Effector memory CD4-positive, alpha-beta T cell (primary cell): ENCODE measurements at places on chromosomes 2 and 18.

GRCh38 chr18:31247574-31248199 is 70.3 kb upstream of the DSG1 start:
- no peak for DNase-seq
- no peaks in the 10 kb centered on the region for H3K4me1 ChIP-seq
- H3K36me3 ChIP-seq: no peaks in the 10 kb centered on the region
- no peak overlapping the region for H3K27ac ChIP-seq
- H3K27me3 ChIP-seq: no peaks in the 10 kb centered on the region
- no peak overlapping the region for H3K4me3 ChIP-seq

DNA sequence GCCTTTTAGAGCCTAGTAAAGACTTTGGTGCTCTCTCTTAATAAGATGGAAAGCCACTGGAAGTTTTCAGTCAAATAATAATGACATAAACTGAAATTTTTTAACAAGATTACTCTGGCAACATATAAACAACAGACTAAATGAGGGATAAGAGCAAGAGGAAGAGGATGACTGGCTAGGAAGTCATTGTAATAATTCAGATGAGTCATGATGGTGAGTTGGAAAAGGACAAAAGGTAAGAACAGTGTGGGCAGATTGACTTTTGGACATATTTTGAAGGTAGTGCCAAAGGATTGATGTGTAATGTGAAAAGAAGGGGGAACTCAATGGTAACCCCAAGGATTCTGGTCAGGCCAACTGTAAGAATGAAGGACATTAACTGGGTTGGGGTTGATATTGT is 310.3 kb downstream of the NOL4 start:
- no peak overlapping the region for H3K4me3 ChIP-seq
- DNase-seq: no peak
- no peaks in the 10 kb centered on the region for H3K36me3 ChIP-seq
- no peaks in the 10 kb centered on the region for H3K27me3 ChIP-seq
- H3K4me1 ChIP-seq: no peaks in the 10 kb centered on the region

- no peaks in the 10 kb centered on the region for H3K36me3 ChIP-seq
- no peak overlapping the region for H3K4me3 ChIP-seq
- peaks cover 8% of the 10 kb centered on the region for H3K4me1 ChIP-seq
These were observed 5.1 kb upstream of the ODC1 start for GRCh38 chr2:10452956-10453904.

DNA sequence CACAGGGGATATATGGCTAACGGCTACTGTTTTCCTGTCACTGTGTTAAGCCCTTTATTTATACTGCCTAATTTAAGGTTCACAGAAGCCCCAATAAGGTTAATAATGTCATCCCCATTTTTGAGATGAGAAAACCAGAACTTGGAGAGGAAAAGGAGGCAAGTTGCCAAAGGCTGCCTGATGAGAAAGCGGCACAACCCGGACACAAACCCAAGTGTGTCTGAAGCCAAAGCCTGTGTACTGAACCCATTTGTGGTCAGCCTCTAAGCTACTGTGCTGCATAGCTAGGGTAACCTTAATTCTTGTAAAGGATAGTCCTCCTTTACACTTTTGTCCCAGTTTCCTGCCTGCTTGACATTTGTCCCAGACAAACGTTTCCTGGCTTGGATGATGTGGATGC is 954.7 kb upstream of the FANCL start:
- no peak overlapping the region for H3K4me3 ChIP-seq
- no peaks in the 10 kb centered on the region for H3K36me3 ChIP-seq
- DNase-seq: no peak
- H3K27me3 ChIP-seq: no peaks in the 10 kb centered on the region

DNA sequence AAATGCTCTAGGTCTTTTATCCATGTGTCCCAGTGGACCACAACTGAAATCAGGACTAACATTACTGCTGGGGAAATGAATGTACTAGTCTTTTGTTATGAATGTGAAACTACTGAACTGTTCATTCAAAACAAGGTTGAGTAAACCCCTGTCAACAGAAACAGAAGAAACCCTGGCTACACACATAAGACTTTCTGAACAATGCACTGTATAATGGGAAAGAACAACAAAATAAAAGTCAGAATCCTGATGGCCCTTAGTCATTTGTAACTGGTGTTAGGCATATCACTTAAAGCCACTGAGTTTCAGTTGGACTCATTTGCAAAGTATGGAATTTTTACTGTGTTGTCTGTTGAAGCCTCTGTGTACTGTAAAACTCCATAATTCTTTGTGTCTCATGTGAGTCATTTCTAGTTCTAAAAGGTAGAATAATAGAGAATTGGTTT is 77.0 kb upstream of the UBXN4 start:
- H3K4me3 ChIP-seq: no peak overlapping the region
- peaks cover 8% of the 10 kb centered on the region for H3K36me3 ChIP-seq
- H3K4me1 ChIP-seq: no peaks in the 10 kb centered on the region
- H3K27me3 ChIP-seq: no peaks in the 10 kb centered on the region
- no peak for DNase-seq
- H3K27ac ChIP-seq: no peak overlapping the region

DNA sequence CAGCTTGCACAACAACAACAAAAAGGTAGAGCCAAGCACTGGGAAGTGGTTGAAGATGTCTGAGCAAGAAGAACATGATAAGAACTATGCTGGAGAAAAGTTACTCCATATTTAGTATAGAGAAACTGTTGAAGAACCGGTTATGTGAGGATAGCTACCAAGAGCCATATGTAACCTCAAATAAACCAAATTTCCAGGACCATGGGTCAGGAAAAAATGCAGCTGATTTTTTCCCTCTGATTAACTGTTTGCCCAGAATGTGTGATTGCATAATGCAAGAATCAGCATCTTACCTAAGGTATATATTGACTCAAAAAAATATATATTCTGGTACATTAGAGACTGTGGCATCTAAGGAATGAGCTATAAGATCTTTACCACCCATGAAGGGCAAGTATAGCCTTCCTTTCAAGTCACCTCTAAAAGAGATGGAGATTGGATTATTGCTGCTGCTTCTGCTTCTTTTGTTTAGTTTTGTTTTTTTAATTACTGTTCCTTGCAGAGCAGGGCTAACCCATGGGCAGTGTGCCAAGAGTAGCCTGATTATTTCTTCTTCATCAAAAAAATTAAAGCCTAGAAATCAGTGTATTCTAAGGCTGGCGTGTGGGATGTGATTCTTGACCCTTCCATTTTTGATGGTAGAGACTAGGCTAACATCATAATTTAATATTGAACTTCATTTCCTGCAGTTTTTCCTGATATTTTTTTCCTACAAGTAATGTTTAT is 76.9 kb upstream of the MAP3K20 start:
- H3K4me1 ChIP-seq: no peaks in the 10 kb centered on the region
- H3K4me3 ChIP-seq: no peak overlapping the region
- no peak for DNase-seq
- H3K36me3 ChIP-seq: no peaks in the 10 kb centered on the region

DNA sequence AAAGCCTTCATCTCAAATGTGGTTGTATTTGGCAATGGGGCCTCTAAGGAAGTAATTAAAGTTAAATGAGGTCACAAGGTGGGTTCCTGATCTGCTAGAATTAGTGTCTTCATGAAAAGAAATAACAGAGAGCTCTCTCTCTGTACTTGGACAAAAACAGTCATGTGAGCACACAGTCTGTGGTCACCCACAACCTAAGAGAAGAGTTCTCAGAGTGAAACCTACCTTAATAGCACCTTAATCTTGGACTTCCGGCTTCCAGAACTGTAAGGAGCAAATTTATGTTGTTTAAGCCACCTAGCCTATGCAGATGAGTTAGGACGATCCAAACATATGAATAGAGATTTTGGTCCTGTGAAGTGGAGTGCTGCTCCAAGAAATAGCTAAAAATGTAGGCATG is 758.9 kb downstream of the LRRTM4 start:
- DNase-seq: no peak
- H3K27me3 ChIP-seq: no peaks in the 10 kb centered on the region
- no peaks in the 10 kb centered on the region for H3K4me1 ChIP-seq
- no peak overlapping the region for H3K27ac ChIP-seq
- H3K4me3 ChIP-seq: no peak overlapping the region

DNA sequence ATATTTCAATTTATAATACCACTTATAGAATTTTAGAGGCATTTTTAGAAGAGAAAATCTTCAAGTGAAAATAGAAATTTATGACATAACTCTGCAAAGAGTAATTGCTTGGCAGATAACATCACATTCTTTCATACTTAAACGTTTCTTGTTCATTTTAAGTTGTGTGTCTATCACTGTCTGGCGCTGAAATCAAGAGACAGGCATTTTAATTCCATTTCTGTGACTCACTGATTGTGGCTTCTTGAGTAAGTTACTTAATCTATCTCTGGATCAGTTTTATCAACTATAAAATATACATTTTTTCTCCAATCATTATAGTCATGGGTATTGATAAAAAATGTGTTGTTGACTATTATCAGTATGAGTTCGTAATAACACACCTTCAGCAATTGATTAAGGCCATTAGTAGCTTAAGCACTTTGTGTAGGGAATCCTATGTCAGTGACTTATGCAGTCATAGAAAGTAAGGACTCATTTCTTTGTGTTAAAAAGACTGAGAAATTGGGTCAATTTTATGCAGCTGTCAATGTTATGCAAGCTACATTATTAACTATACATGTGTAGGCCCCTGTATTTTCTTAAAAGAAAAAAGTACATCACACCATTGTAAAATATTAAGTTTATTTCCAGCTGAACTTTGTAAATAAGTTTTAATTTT is 497.3 kb downstream of the CCDC85A start:
- no peaks in the 10 kb centered on the region for H3K36me3 ChIP-seq
- H3K27me3 ChIP-seq: no peaks in the 10 kb centered on the region
